Activated CD8-positive, alpha-beta memory T cell treated with anti-CD3 and anti-CD28 coated beads for 4 hours (primary cell): ENCODE measurements at places on chromosomes 13 and 19.

DNA sequence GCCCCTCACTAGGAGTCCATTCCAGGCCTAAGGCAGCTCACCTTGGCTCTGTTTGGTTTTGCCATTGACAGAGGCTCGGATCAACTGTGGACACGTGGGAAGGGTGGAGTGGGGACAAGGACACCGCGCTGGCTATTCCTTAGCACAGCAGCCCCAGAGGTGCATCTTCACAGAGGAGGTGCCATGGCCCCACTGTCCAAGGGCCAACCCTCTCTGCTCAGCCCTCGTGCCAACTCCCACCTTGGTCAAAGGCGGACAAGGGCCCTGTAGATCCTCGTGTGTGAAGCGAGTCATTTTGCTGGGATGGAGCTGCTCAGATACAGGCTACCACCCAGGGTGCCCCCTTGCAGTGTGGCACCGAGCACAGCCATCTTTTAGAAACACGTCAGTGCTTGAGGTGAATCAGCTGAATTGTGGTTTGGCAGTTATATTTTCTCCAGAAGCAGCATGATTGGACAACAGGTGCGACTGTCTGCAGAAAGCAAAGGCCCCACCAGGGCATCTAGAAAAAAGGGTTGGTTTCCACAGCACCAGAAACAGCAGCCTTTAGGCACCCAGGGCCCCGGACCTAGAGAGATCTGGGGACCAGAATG is 192.1 kb upstream of the GPR12 start:
- DNase-seq: no peak

- DNase-seq: no peak
Observed at GRCh38 chr19:53466726-53467484, 628 bp upstream of the ZNF813 start.

- DNase-seq: no peak
Observed at GRCh38 chr19:43781630-43782310, 997 bp upstream of the KCNN4 start.

- no peak for DNase-seq
Observed at GRCh38 chr19:55528030-55528803, 8.7 kb downstream of the SBK2 start.

- no peak for DNase-seq
Observed at GRCh38 chr13:92317066-92317465, 909.5 kb upstream of the GPC6 start.

- no peak for DNase-seq
Observed at GRCh38 chr13:27147530-27148170, 24.0 kb downstream of the USP12 start.

- DNase-seq: no peak
Observed at GRCh38 chr13:66353664-66354063, 876.5 kb downstream of the PCDH9 start.

- DNase-seq: no peak
Observed at GRCh38 chr13:28958441-28958840, 138.3 kb downstream of the MTUS2 start.

DNA sequence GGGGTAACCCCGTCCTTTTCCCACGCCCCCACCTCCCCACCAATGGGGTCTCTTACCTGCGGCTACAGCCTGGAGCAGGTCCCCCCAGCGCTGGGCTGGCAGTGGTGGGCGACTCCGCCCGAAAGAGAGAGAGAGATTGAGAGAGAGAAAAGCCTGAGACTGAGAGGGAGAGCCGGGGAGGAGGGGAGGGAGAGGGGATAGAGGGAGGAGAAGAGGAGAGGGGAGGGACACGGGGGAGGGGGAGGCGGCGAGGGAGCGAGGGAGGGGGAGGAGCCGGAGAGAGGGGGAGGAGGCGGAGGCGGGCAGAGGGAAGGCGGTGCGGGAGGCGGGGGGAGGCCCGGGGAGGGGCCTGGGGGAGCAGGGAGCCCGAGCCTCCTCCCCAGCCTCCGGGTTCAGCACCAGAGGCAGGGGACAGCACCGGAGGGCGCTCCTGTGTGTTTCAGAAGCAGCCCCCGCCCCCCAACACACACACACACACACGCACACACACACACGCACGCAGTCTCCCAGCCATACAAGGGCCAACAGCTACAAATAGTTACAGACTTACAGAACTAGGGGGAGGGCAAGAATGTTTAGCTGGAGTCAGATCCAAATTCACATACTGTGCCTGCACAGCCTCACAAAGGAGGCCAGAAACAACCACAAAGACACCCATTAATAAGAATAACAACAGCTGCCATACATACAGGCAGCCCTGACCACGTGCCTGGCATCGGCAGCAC is at the start of gene SLC8A2:
Gene SLC8A2, minus strand, starts transcription at position 161 of the 725 bp plus-strand sequence. CDS start 5,490 bp downstream, outside the sequence.
- peak; percentile 6 for DNase-seq

DNA sequence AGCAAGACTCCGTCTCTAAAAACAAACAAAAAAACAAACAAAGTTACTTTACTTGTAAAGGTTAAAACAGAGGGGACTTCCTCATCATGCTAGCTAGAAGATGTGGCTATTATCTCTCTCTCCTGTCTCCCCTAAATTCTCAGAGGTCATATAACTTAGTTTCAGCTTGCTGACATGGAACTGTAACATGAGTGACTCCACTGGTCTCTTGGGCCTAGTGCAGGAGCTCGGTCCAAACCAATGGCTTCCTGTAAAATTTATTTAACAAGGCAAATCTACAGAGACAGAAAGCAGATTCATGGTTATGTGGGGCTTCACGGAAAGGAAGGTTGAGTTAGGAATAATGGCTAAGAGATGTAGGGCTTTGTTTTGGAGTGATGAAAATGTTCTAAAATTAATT is 9.5 kb upstream of the KASH5 start:
- DNase-seq: no peak

DNA sequence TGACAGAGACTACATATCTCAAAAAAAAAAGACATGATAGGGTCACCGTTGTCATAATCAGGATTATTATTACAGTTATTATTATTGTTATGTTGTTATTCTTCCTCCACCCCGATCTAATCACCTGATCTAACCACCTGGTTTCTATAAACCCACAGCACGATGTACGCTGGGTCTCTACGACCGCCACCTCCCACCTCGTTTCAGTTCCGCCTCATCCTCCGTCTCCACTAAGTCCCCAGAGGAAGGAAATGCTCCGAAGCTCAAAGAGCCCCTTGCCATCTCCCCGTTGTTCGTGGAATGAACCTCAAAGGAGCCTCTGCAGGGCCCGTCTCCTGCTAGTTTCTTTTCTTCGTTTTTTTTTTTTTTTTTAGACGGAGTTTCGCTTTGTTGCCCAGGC is 15.9 kb upstream of the MEIS3 start:
- DNase-seq: no peak

DNA sequence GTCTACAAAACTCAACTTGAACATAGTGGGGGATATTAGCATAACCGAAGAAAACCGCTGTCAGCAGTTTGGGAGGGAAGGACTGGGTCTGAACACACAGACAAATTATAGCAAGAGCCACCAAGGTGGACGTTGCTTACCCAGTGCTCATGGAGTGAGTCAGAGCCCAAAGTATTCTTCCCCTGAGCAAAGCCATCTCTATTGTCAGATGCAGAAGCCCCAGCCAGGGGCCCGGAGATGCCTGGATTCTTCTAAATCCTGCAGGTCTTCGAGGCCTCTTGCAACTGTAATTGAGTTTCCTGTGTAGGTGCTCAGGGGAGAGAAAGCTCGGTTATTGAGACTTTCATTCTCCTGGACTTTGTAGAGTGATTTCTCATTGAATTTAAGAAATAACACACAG is 384.5 kb downstream of the IRS2 start:
- DNase-seq: no peak

GRCh38 chr19:44371815-44372480 is 15.5 kb upstream of the ZNF112 start:
- no peak for DNase-seq

DNA sequence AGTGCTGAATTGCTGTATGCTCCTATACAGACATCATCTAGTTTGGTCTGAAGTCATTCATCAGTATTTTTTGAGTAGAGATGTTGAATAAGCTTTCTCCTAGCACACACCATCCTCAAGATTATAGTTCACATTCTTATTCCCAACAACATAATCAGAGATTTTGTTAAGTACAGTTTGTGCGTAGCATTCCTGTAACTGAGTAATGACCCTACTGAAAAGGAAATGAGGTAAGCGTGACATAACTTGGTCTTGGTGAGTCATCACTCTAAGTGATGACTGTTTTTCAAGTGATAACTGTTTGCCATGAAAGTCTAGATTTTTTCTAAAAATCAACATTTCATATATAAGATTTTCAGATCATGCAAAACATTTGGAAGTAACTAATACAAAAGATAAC is 18.5 kb upstream of the FAM216B start:
- no peak for DNase-seq

DNA sequence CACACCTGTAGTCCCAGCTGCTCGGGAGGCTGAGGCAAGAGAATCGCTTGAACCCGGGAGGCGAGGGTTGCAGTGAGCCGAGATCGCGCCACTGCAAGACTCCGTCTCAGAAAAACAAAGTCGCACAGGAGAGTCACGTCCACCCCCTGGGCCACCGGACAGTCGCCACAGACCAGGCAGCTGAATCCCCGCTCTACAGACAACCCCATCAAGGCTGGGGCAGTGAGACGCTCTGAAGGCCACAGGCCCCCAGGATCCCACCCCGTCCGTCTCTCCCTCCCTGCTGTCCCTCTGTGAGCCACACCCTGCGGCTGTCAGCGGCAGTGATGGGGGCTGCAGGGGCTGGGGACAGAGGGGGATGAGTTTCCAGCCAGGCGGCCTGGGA is 15.5 kb upstream of the PTBP1 start:
- DNase-seq: no peak

DNA sequence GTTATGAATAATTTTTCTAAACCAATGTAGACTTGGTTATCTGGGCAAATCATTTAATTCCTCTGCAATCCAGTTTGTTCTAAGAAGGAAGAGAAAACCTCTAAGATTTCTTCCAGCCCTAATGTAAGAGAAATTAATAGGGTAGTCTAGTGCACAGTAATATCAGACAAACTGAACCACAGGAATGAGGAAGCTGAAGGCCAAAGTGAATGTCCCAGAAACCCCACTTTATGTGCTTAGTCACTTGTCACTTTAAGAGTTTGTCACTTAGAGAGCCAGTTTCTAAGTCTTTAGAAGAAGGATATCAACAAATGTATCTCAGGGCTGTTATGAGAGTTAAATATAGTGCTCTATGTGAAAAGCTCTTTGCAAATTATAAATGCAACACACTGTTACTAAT is 750.6 kb downstream of the DIAPH3 start:
- no peak for DNase-seq

DNA sequence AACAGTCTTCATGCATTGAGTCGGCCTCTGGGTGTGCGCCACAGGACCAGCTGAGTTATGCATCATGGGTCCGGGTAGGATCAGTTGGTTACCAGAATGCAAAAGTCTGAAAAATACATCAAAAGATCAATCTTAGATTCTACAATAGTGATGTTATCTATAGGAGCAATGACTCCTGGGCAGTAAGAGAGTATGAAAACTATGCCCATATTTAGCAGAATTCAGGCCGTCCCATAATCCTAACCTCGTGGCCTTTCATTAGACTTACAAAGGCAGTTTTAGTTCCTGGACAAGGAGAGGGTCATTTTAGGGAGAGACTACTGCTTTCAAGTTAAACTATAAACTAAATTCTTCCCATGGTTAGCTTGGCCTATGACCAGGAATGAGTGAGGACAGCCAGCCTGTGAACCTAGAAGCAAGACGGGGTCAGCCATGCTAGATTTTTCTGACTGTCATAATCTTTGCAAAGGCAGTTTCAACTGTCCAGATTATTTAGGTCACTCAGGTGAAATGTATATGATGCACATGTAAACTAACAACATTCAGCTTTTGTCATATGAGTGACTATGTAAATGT is 11.8 kb upstream of the CDADC1 start:
- DNase-seq: no peak

DNA sequence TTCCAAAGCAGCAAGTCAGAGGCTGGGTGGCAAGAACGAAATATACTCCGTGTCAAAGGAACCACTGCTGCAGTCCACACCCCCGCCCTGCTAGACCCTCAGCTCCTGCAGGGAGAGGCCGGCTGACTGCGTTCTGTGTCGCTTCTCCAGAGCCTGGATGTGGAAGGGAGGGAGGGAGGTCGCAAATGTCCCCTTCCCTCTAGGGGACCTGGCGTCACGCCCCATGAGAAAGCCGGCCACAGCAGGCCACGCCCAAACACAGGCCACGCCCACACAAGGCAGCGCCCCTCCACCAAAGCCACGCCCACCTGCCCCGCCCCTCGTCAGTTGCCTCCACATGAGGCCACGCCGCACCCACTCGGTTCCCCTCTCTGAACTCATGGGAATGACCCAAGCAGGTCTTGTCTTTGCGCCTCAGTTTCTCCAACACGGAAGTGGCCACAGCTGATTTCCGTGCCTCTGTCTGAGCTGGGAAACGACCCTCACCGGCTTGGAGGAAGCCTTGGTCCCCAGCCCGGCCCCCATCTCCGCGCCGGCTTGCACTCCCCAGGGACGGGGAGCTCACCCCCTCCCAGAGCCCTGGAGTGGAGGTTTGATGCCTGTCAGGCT is 38.4 kb upstream of the TCF3 start:
- no peak for DNase-seq

GRCh38 chr13:38686577-38687245 is at the start of gene FREM2:
Gene FREM2, plus strand, starts transcription at chr13:38687077. Its CDS starts 268 bp downstream, at chr13:38687345.
- DNase-seq: no peak

DNA sequence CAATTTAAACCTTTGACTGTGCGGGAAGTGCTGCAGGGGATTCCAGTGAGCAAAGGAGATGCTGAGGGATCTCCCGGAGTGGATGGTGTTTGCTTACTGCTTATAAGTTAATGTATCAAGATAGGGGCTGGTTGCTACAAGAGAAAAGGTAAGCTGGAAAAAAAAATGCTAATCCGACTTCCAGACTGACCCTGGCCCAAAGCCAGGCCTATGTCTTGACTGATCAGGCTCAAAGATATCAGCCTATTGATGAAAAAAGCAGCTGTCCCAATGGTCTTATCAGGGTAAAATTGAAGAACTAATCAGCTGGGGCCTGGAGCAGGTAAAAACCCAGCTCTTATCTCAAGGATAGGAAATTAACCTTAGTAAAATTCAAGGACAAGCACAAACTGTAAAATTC is 10.9 kb upstream of the ZNF90 start:
- DNase-seq: no peak

DNA sequence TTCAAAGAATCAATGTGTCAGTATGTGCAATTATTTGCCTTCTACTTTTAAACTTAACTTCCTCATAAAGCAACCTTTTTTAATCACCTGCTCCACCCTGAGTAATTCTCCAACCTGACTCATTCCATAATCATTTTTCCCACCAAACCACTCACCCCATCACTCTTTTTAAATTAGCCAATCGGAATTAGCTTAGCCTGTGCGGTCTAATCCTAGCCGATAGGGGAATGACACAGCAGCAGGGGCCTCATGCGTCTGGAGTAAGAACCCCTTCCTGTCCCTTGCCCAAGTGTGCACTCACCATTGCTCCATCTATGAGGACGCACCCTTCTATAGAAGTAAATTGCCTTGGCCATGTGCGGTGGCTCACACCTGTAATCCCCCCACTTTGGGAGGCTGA is 27.4 kb upstream of the ZNF83 start:
- no peak for DNase-seq

- no peak for DNase-seq
Observed at GRCh38 chr19:45664575-45664974, 3.4 kb upstream of the GIPR start.

- no peak for DNase-seq
Observed at GRCh38 chr19:10631874-10632273, 6.5 kb downstream of the SLC44A2 start.

GRCh38 chr19:40704491-40705361 is 12.0 kb downstream of the COQ8B start:
- DNase-seq: no peak
